ENCODE measurements at places on chromosomes 5 and 9.

DNA sequence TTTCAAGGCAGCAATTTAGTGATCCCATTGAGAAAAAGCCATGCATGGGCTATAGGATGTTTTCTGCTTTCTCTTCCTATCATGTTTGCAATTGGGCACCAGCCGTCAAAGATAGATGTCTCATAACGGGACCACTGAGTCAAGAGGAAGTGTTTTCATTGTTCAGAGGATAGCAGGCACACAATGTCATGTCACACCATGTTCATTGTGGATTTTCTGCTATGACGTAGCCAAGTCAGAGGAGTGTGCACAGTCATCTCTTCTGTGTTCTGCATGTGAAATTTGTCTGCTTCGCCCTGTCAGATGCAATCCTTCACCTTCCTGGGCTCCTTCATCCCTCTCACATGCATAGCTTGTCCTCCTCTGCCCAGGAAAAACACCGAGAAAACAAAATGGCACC lies 106.0 kb downstream of the CD180 start:
- DNase-seq, result no peak

GRCh38 chr5:132315529-132316067 lies 21.4 kb downstream of the SLC22A4 start:
- no peak for DNase-seq

- DNase-seq, result peak; percentile 94
These were observed 53.7 kb downstream of the ZNF618 start for GRCh38 chr9:113929634-113930389.

DNA sequence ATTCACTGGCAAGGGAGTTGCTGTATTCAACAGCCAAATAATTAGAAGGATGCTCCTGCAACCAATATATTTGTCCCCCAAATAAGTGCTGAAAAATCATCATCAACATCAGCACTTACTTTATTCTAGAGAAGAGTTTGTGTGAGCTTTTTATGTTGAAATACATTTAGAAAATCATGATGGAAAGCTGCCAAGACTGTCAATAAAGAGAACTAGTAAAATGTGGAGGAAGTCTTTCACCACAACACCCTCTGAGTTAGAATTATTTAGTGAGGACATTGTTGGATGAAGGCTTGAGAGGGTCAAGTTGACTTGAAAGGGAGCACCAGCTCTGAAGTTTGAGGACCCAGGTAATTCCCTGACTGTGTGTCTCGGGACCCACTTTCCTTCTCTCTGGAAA lies 100.2 kb upstream of the TBCA start:
- no peak for DNase-seq

DNA sequence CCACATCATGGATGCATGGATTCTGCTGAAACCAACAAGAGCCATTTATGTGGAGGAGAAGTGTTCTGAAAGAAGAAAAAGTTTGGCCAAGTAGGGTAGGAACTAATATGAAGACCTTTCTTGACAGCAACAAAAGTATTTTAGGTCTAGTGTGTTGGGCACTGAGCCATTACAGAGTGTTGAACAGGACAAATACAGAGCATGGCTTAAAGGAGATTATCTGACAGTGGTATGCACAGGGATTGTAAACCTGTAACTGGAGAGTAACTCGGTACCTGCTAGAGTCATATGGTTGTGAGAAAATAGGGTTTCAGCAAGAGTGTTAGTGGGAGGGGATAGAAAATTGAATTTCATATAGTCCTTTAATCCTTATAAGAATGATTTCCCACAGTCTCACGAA lies 513.2 kb upstream of the WWC1 start:
- no peak for DNase-seq

- DNase-seq, result no peak
These were observed 54.0 kb upstream of the FGF10 start for GRCh38 chr5:44443172-44443571.

- peak; percentile 92 for DNase-seq
These were observed at the start of gene MCC for GRCh38 chr5:113487781-113488644. TSS of gene MCC (minus strand) at chr5:113488453.

DNA sequence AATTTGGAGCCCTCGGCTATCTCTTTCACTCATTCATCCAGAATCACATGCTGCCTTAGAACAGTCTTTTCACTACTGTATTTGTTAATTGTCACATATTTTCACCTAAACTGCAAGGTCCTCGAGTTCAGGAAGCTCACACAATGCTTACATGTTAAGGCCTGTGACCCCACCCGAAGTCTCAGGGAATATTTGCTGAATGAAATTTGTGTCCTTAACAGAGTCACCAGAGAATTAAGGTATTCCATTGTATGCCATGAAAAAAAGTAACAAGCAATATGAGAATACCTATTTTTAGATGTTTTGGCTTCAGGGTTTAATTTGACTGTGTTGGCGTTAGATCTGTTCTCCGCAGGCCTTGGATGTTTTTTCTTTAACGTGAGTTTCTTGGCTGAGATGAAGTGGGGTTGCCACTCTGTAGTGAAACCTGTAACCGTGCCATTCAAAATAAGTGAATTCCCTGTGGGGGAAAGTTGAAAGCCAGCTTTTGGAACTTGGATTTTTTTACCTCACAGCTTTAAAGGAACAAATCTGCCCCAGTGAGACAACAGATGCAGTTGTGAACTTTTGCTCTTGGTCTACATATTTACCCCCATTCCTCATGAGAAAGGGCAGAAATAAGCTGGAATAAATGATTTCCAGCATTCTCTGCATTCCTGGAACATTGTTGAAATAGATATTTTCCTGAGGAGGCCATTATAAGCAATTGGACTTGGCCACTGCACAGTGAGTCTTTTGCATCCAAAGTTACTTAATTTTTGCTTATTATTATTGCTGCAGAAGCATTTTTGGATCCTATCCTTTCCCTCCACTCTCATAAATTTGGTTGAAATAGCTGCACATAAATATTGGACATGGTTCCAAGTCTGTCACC lies 35.9 kb upstream of the FBP1 start:
- DNase-seq, result peak; percentile 85

DNA sequence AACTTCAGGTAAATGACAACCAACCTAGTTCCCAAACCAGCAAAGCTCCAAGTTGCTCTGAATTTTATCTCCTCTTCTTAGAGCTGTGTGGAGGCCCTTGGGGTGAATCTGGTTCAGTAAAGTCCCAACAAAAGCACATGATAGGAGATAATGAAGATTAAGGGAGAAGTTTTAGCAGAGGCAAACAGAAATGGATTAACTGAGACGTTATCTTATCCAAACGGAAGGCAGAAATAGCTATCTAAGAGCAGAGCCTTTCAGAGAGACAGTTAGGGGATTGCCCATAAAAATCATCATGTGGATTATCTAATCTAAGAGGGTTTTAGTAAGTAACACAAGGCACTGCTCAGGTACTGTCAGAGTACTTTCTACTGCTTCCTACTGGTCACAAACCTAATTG lies 183.9 kb upstream of the ZNF618 start:
- DNase-seq, result no peak

GRCh38 chr9:130755377-130756007 lies 61.9 kb downstream of the EXOSC2 start:
- peak; percentile 50 for DNase-seq

GRCh38 chr9:120014796-120015195 lies 565.2 kb downstream of the CDK5RAP2 start:
- no peak for DNase-seq

DNA sequence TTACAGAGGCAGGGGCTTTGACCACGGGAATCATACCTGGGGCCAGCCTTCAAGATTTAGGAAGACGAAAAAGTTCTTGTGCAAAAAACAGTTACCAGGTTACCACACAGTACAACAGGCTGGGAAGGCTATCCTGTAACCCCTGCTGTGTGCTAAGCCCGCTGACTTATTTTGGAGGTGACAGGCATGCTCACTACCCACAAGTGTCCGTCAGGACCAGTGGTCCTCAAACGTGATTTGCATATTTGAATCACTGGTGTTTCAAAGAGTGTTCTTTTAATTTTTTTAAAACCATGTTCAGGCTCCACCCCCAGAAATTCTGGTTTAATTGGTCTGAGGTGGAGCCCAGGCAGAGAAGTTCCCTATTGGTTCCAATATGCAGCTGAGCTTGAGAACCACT lies 146.6 kb downstream of the TTLL11 start:
- no peak for DNase-seq

DNA sequence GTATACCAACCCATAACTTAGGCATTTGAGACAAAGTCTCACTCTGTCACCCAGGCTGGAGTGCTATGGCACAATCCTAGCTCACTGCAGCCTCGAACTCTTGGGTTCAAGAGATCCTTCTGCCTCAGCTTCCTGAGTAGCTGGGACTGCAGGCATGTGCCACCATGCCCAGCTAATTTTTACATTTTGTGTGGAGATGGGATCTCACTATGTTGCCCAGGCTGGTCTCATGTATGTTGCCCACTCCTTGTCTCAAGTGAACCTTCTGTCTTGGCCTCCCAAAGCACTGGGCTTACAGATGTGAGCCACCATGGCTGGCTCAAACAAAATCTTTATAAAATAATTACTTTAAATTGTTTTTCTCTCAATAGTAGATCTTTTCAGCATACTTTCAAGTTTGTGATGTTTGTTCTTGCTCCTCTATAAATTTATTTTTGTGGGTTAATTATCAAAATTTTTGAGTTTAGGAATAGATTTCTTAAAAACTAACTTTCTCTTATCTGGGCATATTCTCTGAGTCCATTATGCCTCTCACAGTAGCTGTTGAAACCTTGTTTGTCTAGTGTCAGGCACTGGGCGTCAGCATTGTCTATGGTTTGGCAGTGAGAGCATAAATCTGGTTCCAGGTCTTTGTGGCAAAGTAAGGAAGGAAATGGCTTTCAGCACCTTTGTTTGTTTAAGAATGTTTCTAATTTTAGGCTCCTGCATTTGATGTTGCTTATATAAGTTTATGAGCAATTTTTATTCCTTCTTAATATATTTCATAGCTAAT lies 38.7 kb downstream of the NLN start:
- DNase-seq, result peak; percentile 66

GRCh38 chr5:148792744-148793143 lies 33.7 kb upstream of the ADRB2 start:
- DNase-seq, result no peak

GRCh38 chr5:23026252-23027170 lies 173.4 kb upstream of the CDH12 start:
- DNase-seq, result no peak

DNA sequence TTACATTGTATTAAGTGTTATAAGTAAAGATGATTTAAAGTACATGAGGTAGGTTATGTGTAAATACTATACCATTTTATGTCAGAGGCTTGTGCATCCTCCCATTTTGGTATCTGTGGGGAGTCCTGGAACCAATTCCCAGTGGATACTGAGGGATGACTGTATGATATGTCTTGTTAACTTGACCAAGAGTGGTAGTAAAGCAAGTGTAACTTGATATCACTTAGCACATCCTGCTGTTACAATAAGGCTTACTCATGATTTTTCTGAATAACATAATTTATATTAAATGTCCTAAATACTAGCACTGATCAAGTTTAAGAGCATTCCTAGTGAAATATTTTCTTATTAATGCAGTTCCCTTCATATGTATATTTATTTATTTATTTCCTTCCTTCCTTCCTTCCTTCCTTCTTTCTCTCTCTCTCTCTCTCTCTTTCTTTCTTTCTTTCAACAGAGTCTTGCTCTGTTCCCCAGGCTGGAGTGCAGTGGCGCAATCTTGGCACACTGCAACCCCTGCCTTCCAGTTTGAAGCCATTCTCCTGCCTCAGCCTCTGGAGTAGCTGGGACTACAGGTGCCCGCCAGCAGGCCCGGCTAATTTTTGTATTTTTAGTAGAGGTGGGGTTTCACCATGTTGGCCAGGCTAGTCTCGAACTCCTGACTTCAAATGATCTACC lies 7.5 kb downstream of the NDFIP1 start:
- peak; percentile 71 for DNase-seq

- DNase-seq, result no peak
These were observed 259.0 kb downstream of the NDUFS4 start for GRCh38 chr5:53819482-53819881.

DNA sequence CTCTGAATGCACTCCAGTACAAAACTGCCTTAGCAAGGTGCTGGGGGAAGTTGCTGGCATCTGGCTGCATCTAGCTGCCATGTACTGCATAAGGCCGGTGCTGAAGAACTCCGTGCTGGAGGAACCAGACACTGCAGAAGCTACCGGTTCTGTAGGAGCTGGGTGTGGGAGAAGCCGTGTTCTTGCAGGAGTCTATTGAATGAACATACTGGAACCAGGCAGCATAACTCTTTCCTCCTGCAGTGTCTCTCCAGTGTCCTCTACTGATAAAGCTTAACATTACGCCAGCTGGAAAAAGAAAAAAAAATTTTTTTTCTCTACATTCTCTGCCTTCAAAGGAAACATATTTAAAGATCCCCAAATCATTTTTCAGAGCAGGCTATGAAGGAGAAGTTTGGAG lies 38.5 kb downstream of the VPS13A start:
- peak; percentile 31 for DNase-seq

- no peak for DNase-seq
These were observed 24.0 kb upstream of the F2RL1 start for GRCh38 chr5:76794871-76795270.

GRCh38 chr5:143205883-143206195 lies 197.6 kb downstream of the NR3C1 start:
- no peak for DNase-seq

- no peak for DNase-seq
These were observed 11.7 kb upstream of the CERCAM start for GRCh38 chr9:128408963-128409431.

DNA sequence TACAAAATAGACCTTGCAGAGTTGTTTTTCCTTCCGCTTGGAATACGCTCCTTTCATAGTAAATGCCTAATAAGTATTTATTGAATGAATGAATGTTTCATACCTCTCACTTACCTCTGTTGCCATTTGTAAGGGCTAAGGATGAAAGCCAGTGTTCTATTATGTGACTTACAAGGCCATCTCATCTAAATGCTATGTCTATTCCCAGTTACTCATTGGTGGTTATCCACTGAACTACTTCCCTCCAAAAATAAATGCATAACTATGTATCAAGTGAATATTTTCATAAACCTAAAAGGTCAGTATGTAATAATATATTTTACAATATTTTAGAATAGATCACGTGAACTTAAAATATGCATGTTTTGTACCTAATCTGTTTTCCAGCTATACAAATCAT lies 670.5 kb upstream of the RGMB start:
- peak; percentile 64 for DNase-seq

- no peak for DNase-seq
These were observed 26.9 kb downstream of the SPEF2 start for GRCh38 chr5:35644543-35644942.

GRCh38 chr9:17631396-17631795 lies 52.5 kb downstream of the SH3GL2 start:
- no peak for DNase-seq

- DNase-seq, result no peak
These were observed 267.6 kb upstream of the HAPLN1 start for GRCh38 chr5:83988293-83988685.

DNA sequence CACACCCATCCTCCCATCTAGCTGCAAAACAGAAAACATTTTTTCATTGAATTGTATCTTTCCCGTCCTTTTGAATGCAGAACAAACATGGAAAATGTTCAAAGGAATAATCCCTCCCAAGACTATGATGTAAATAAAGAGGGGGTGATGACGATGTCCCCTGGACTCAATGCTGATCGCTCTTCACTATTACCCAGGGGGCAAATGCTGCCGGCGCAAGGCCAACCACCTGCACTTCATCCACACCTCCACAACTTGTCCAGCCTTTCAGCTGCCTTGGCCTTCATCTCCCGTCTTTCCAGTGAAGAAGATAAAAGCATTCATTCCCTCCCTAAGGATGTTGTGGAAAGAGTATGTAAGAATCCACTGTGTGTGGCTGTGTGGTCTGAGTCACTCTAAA lies 240.3 kb downstream of the AGTPBP1 start:
- DNase-seq, result no peak

- DNase-seq, result no peak
These were observed 14.8 kb upstream of the SMARCA2 start for GRCh38 chr9:2000314-2000713.

- DNase-seq, result no peak
These were observed 67.9 kb upstream of the ADAMTS2 start for GRCh38 chr5:179413086-179413690.

GRCh38 chr9:134861595-134862334 lies 18.8 kb upstream of the FCN2 start:
- DNase-seq, result no peak

All from fibroblast of skin of back (primary cell).